AG08395 (cell line): ENCODE measurements at places on chromosomes 7 and 10.

- no peak for DNase-seq
Measured at GRCh38 chr10:112376396-112376790, 2.5 kb downstream of the ACSL5 start.

DNA sequence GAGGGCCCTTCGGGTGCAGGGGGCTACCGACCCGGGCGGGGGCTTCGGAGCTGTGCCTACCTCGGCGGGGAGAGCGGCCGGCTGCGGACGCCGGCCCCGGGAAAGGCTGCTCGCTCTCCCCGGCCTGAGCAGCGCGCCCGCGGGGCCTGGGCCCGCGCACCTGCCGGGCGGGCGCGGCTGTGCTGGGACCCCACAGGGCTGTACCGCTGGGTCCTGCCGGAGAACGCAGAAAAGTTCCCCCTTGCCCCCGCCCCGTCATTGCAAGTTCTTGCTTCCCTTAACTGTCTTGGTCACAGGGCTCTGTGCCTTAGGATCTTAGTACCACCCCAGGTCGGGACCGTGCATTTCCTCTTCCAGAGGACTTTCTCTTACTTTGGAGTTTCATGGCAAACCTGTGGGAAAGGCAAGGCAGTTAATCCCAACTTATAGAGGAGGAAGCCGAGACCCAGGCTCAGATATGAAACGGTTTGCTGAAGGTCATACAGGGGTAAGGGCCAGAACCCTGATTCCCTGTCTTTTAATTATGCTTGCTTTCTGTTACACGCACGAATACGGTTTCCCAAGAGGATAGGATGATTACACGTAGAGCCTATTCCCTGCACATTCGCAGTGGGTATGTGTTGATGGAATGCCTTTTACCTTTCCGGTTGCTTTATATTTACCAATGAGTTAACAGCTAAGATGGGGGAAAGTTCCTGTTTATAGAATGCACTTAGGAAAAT lies 652 bp downstream of the PCGF5 start:
- DNase-seq: peak; percentile 25

- no peak for DNase-seq
Measured at GRCh38 chr10:95315509-95315908, 24.7 kb upstream of the PDLIM1 start.

GRCh38 chr7:111931016-111931517 lies 275.1 kb downstream of the DOCK4 start:
- no peak for DNase-seq

DNA sequence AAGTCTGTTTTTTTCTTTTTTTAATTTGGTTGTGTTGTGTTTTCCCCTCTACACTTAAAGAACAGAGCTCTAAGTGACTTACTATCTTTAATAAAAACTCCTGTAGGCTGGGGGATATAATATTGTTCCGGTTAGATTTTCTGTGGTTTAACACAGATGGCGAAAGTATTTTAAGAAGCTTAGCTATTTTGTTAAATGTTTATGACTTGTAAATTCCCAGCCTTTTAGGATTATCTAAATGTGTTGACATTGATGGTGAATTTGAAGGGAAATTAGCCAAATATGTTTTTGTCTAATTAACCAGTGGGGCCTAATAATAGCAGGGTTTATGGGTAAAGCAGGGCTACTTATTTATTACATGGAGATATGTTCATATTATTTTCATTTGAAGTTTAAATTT lies 538.5 kb downstream of the INHBA start:
- DNase-seq: peak; percentile 14
